ENCODE measurements at places on chromosomes 2 and 18.

DNA sequence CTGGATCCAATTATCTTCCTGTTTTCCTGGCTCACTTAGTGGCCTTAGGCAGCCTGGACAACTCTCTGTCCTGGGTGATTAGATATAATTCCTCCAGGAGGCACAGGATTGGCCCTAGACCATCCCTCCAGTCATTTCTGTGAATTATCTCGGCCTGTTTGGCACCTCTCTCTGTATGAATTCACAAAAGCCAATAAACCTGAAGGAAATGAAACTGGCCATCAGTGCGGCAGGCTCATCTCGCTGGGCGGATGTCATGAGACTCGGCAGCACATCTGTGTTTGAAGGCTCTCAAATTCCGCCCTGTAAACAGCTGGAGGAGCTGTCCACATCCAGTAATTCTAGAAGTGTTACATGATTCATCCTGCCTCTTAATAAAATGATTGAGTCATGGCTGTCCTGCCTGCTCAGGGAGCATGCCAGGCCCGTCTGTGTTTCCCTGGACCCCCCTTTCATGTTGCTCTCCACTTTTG is 38.6 kb downstream of the ACOXL start:
- no peak for DNase-seq

- DNase-seq = no peak
Measured at GRCh38 chr2:238302087-238302486, 13.7 kb upstream of the PER2 start.

- no peak for DNase-seq
Measured at GRCh38 chr2:239775623-239776435, 249.3 kb downstream of the NDUFA10 start.

GRCh38 chr2:80012061-80012460 is 292.5 kb downstream of the LRRTM1 start:
- DNase-seq = no peak

- DNase-seq = no peak
Measured at GRCh38 chr2:57698935-57699449, 347.6 kb upstream of the VRK2 start.

DNA sequence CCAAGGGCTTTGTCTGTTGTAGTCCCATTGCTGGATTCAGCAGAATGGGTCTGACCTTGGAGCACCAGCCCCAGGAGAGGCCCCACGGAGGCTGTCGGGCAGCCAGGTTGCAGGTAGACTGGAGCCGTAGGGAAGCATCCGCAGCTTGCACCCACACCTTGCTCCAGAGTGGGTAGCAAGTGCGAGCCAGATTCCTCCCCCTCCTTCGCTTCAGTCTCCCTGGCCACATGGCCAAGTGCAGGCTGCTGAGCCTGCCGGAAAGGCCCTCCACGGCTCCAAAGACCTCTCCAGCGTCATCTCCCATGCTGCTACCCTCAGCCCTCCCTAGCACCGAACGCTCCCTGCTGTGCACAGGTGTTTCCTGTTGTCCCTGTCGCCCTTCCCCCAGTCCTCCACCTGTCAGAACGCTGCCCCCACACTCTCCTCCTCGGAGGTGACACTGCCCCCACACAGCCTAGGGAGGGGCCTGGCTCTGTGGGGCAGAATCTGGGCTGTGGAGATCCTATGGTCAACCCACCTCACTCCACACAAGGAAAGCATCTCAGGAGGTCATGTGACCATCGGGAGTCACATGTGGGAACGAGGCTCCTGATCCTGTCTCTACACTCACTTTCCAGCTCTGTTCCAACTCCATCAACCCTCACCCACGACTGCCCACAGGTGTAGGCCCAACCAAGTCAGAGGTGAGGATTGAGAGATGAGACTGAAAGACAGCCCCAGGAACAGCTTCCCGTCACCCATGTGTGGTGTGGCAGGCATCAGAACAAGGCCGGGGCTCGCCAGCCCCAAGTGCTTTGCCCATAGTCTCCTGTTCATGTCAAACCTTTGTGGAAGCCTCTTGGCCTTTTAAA is 8.3 kb downstream of the KCNF1 start:
- no peak for DNase-seq

- no peak for DNase-seq
Measured at GRCh38 chr2:47019532-47019931, 103.9 kb upstream of the MCFD2 start.

DNA sequence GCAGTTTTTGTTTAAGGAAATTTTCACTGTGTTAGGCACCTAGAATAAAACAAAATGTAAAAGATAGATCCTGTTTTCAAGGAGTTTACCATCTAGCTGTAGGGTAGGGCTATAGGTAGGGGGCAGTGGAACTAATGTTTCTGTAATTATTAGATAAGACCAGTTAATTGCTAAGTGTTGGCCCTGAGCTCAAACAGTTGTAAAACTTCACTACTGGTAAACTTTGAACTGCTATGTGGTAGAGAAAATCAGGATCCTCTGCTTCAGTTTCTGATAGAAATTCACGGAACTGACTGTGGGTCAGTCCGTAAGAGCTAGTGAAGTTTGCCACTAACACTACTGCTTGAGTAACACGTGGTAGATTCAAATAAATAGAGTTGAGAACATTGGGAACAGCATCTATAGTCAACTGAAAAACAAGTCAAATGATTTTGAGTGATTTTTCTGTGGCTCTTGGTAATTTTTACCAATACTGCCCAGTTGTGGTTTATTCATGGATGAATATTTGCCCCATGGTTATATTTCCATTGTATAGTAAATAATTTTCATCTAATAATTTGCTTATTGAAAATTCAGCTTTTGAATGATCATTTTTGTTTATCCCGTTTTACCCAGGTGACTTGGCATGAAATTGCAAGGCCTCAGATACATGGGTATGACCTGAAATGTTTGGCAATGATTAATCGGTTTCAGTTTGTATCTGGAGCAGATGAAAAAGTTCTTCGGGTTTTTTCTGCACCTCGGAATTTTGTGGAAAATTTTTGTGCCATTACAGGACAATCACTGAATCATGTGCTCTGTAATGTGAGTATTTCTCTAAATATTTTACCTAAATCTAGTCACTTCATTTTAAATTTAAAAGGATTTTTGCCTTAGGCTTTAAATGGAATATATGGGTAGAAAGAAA is 26.4 kb downstream of the ELP2 start:
- DNase-seq = no peak

Data from activated CD4-positive, alpha-beta T cell treated with anti-CD3 and anti-CD28 coated beads, Interleukin-2, amount 50 U/mL, for 1 hour (primary cell).